ENCODE measurements at places on chromosomes 1 and 21. TPM values are rescaled to one million over a fixed set of nuclear protein-coding genes. Genes with fewer than 3 reads are reported as not detected.

The TAL1 gene
- total RNA-seq = not detected

The CRYBG2 gene
- total RNA-seq = 1.3 TPM

The TEDDM1 gene
- not detected for total RNA-seq

The LRRC39 gene
- 0.15 TPM for total RNA-seq

The ADGRL2 gene
- 18.9 TPM for total RNA-seq

The GCLM gene
- 4.9 TPM for total RNA-seq

The RIMS3 gene
- 1.0 TPM for total RNA-seq

The SV2A gene
- total RNA-seq = 27.5 TPM

The TRIM45 gene
- total RNA-seq = 4.0 TPM
